Stimulated activated CD4-positive, alpha-beta T cell treated with anti-CD3 and anti-CD28 coated beads, TNF-alpha, amount 100 ng/mL, for 1 hour (primary cell): ENCODE measurements at places on chromosomes 7 and 10.

DNA sequence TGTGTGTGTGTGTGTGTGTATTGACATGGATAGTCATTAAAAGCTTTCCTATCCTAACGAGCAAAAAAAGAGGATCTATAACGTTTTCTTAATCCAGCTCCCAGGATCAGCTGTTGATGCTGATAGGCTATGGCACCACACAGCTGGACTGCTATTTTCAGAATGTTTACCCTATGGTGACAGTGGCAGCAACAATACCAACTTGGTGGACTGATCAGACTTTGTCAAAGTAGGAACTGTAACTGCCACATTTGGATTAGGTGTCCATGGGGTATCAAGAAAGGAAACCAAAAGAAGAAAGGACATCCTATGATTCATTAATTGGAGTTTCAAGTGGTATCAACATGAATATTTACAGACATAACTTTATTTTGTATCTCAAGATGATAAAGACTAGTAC, 2.7 kb upstream of the CLEC5A start:
- no peak for DNase-seq

- DNase-seq: no peak
Measured at GRCh38 chr7:108211382-108212201, 81.4 kb upstream of the LAMB4 start.

DNA sequence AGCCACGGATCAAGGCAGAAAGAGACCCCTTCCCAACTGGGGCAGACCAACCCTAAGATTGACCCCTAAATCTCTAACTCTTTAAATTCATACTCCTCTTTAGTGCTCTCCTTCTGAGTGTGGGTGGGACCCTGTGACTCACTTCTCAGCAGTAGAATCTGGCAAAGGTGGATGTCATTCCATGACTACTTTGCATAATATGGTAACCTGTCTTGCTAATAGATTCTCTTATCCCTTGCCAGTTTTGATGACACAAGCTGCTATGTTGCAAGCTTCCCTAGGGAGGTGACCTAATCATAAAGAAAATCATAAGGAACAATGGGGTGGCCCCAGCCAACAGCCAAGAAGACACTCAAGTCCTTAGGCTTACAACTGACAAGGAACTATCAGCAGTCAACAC, 155.4 kb upstream of the VWC2 start:
- no peak for DNase-seq

DNA sequence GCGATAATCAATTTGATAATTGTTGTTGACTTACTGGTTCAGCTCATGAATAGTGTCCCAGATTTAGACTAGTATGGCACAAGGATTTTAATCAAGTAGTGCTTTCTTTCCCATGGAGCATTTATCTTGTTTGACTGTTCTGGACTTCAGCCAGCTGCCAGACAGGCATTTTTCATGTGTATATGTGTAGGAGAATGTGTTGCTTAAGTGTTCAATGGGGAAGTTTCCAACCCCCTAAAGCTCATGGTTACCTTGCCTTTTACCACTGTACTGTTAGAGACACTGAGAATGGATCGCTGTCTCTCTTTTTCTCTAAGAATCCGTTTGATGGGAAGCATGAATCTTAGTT, 103.9 kb downstream of the LRRC4 start:
- DNase-seq: no peak

DNA sequence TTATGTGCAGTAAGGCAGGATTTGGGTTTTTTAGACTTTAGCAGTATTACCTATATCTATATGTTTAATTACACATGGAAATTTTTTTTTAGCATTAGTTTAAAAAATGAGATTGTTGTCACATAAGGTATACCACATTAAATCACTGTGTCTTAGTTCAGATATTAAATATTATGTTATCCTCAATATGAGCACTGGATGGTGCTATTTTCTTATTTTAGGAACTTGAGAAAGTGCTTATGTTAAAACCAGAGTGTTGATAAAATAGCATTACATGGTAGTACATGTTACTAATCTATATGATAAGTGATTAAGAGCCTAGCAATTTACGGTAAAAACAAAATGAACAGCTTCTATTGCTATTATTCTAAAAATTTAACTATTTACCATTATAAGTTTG, 28.8 kb downstream of the MIOS start:
- DNase-seq: no peak
